ENCODE measurements at places on chromosomes 4 and X.

DNA sequence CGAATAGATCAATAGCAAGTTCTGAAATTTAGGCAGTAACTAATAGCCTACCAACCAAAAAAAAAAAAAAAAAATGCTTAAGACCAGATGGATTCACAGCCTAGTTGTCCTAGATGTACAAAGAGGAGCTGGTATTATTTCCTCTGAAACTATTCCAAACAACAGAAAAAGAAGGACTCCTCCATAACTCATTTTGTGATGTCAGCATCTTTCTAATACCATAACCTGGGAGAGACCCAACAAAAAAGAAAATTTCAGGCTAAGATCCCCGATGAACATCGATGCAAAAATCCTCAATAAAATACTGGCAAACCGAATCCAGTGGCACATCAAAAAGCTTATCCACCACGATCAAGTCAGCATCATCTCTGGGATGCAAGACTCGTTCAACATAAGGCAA, 1557.9 kb downstream of the C4orf33 start:
- DNase-seq = no peak

- DNase-seq = no peak
These were observed 246.1 kb upstream of the VCX start for GRCh38 chrX:7596822-7597221.

- DNase-seq = no peak
These were observed 1.1 kb downstream of the XIAP start for GRCh38 chrX:123860983-123861382.

GRCh38 chrX:150766351-150767044, 73.3 kb downstream of the MTMR1 start:
- DNase-seq = no peak

DNA sequence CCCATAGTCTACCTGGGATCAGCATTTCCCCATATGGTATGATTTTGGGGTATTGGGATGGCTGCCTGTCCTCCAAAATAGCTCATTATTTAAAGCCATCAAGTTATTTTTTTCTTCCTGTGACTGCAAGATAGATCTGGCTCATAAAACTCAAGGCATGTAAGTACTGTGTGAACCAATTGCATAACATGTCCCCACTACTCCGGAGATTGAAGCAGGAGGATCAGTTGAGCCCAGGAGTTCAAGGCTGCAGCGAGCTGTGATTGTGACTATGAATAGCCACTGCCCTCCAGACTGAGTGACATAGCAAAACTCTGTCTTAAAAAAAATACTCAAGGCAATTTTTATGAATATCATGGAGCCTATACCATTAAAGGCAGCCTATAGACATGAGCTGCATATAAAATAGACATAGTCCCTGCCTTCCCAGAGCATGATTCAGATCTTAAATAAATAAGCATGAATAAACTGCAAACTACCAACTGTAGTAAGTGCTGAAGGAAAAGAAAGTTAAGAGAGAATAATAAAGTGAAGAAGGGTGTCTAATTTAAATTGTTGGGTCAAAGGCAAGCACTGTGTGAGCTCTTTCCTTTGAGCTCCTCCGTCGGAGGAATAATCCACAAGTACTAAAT, 16.9 kb upstream of the MMAA start:
- DNase-seq = no peak

- DNase-seq = no peak
These were observed 106.2 kb downstream of the SYTL5 start for GRCh38 chrX:38112566-38112965.

- no peak for DNase-seq
These were observed 113.7 kb downstream of the BMP15 start for GRCh38 chrX:51024106-51024696.

DNA sequence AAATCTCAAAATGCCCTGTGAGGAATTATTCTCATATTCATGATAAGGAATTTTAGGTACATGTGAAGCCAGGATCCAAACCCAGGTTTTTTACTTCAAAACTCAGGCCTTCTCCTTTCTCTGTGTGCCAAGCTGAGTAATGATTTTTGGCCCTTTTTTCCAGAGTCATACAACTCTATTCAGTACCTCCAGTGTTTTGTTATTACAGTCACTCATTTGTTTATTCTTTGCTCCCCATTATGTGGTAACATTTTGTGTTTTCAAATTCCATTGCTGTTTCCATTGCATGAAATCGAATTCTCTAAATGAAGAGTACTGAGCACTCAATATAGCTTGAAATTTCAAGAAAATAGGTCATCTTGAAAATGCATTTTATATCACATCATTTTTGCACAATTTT, 315.4 kb downstream of the NR3C2 start:
- no peak for DNase-seq

- no peak for DNase-seq
These were observed 14.9 kb downstream of the NKX6-1 start for GRCh38 chr4:84484236-84484635.

GRCh38 chr4:139007640-139008039, 7.9 kb upstream of the NOCT start:
- no peak for DNase-seq

DNA sequence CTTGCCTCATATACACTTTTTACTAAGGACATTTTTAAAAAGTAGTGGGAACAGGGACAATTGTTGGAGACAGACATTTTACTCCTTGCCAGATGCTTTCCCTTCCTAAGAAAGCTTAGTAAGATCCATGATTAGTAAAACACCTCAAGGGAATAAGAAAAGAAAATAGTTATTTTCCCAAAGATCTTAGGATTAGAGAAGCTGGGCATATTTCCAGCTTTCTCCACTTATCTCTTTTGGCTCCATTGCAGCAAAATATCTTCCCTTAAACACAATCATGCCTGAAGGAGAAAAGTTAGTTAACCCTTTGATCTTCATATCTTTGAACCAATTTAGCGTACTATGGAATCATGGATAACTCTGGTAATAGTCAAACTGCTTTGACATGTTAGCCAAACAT, 257.9 kb downstream of the PCDH18 start:
- no peak for DNase-seq

DNA sequence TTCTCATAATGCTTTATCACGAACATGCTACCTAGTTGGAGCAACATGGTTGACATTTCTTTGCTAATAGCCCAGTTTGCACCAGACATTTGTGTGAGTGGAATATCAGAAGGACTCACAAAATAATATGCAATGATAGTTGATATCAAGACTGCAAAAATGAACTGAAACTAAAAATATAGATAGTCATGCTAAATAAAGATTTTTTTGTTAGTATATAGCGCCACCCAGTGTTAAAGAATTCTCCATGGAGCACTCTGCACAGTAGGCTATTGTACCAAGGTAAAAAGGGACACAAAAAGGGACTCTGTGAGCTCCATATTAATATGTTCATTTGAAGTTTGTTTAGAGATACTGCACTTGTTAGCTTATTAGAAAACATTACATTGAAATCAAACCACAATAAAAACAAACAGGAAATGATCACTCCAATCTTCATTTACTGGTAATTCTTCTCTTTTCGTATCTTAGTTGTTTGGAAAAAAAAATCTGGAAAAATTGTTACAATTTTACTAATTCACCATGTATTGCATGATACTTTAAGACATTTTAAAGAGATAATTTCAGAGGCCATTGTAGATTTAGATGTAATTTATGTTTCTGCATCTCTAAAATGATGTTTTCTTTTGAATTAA, 1509.6 kb downstream of the ADGRL3 start:
- no peak for DNase-seq

DNA sequence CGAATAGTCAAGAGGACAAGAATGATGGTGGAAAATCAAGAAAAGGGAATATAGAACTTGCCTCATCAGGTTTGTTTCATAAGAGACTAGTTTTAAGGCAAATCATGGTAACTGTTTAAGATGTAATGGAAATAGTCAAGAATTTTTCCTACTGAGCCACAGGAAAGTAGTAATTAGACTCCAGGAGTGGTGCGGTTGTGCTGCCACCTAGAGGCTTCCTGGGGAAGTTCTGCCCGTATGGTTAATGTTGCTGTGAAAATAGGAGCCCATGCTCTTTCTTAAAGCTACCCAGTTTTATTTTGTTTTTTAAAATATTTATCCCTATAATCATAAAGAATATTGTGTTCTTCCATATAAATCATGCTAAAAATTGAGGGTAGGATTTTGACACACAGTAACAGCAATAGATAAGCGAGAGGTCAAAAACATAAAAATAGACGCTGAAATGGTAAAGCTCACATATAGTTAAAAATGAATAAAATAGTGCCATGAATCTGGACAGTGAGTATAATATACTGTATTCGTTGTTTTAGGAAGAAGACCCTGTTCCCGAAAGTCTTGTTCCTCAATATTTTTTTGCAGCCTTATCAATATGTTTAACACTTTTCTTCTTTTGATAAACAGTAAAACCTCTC, 87.0 kb downstream of the PHOX2B start:
- peak; percentile 73 for DNase-seq

- no peak for DNase-seq
These were observed 82.3 kb upstream of the EDNRA start for GRCh38 chr4:147398556-147398955.

GRCh38 chr4:162685410-162685809, 481.3 kb downstream of the NAF1 start:
- no peak for DNase-seq

- DNase-seq = no peak
These were observed 37.9 kb upstream of the GYPA start for GRCh38 chr4:144178414-144178813.

- no peak for DNase-seq
These were observed 13.3 kb downstream of the CLDN2 start for GRCh38 chrX:106933538-106933961.

DNA sequence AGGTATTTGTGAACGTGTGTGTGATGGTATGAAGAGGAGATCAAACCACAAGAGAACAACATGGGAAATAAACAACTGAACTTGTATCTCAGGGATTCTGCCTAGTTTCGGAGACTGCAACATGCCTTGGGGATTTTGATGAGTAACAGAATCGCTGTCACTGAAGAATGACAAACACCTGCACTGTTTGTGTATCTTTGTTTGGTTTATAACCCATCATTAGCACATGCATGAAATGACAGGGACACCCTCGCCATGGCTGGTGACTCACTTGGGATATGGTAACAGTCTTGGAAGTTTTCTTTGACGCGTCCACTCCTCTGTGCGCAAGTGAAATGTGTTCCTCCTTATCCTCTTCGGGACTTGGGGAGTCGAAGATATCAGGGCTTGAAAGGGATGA, 30.3 kb upstream of the MAP3K15 start:
- DNase-seq = no peak

DNA sequence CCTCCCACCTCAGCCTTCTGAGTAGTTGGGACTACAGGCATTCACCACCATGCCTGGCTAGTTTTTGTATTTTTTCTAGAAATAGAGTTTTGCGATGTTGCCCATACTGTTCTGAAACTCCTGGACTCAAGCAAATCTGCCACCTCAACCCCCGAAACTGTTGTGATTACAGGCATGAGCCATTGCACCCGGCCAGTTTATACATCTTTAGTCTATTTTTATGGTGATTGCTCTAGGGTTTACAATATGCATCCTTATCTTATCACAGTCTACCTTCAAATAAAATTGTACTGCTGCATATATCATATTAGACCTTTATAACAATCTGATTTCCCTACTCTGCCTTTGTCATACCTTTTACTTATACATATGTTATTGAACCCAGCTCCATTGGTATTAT, 56.9 kb downstream of the SOWAHB start:
- no peak for DNase-seq

GRCh38 chr4:159077702-159078495, 25.0 kb upstream of the RAPGEF2 start:
- DNase-seq = no peak

DNA sequence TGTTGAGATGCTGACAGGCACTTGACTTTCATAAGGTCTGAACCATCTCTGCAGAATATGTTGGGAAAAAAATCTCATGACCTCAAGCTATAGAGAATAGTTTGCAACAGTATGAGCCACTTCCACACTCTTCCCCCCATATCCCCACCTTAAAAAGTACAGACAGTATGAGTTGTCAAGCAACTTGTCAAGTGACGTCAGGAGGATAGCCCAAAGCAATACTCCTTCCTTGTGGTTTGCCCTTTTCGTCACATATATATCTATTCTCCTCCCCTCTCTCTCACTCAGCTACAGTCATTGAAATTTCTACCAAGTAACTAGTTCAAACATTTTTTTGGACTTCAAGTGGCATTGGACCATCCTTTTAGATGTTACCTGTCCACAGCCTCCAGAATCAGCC, 67.7 kb downstream of the MCF2 start:
- DNase-seq = no peak

DNA sequence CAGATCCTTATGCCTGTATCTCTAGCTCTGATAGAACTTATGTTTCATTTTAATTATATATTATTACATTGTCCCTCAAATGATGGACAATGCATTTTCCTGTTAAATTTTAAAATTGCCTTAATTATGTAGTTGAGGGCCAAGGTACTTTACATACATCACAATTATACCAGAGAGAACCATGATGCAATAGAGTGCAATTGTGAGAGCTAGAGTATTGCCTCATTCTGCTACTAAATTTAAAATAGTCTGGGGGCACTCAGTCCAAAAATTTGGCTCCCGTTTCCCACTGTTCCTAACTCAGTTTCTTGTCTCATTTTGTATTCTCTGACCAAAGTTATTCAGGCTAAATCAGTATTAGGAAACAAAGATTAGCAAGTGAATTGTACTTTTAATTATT, 378.5 kb upstream of the ZFP42 start:
- DNase-seq = no peak

DNA sequence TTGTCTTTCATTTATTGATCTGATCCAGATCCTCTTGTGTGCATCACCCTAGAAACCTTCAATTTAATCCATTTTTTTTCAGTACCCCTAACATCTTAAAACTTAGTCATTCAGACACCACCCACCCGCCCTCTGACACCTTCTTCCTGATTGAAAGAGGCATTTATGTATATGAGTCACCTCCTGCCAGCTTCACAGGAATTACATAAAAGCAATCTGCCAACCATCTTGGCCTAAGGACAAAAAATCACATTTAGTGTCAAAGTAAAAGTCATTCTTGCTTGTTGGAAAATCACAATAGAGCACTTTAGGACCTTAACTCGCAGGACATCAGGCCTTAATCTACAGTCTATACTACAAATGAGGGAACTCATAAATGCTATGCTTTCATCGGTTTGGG, 52.1 kb downstream of the NDST3 start:
- no peak for DNase-seq

DNA sequence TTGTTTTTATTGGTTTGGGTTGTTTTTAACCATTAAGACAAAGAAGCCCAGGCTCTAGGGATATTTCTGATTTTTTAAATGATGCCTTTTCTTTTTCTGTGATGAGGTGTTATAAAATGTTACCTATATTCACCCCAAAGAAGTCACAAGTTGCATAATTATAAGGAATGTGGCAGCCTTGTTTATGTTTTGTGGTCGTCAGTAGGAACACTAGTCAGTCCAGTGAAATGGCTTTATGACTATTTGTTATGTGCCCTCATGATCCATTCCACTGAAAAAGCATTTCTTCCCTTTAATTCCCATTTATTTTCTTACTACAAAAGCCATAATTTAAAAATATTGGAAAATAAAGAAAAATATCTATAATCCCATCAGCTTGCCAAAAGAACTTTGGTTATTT, 34.4 kb downstream of the CC2D2A start:
- no peak for DNase-seq

- no peak for DNase-seq
These were observed 332.1 kb upstream of the IGFBP7 start for GRCh38 chr4:57442241-57442640.

- no peak for DNase-seq
These were observed 3.7 kb upstream of the SETD7 start for GRCh38 chr4:139559687-139560086.

GRCh38 chrX:49060914-49061313, 2.1 kb downstream of the CCDC120 start:
- no peak for DNase-seq

Data from dorsolateral prefrontal cortex (tissue), 122 donors.